ENCODE measurements at places on chromosomes 1 and 21.

DNA sequence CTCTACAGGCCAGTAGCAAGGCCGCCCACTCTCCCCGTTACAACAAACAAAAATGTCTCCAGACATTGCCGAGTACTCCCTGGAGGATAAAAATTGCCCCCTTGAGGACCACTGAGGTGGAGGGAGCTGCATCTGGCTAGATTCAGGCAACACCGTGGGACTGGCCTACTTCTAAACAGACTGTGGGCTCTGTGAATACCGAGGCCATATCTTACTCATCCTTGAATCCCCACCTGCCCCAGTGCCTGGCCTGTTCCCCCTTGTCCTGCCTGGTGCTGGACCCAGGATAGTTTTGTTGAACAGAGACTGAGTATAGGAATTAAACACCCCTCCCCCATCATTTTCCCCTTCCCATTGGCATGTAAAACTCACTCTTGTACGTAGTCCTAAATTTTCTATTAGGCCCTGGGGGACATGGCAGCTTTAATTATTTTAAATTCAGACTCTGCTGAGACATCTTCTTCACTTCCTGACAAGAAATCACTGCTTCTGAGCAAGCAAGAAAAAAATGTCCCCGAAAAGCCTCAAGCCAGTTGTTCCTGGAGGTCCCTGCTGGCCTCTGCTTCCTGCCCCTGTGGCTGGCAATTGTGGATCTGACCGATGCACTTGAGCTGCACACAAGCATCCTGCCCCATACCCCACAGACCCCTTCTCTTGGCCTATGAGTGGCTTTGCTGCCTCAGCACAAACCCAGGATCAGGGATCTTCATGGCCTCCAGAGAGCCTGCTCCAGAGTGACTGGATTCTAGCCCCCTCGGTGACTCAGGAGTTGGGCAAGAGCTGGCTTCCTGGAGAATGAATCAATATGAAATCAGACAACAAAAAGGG, 111.0 kb downstream of the ACTL8 start:
- DNase-seq, result no peak

- DNase-seq, result no peak
These were observed 170.6 kb upstream of the ARHGEF16 start for GRCh38 chr1:3283849-3284248.

DNA sequence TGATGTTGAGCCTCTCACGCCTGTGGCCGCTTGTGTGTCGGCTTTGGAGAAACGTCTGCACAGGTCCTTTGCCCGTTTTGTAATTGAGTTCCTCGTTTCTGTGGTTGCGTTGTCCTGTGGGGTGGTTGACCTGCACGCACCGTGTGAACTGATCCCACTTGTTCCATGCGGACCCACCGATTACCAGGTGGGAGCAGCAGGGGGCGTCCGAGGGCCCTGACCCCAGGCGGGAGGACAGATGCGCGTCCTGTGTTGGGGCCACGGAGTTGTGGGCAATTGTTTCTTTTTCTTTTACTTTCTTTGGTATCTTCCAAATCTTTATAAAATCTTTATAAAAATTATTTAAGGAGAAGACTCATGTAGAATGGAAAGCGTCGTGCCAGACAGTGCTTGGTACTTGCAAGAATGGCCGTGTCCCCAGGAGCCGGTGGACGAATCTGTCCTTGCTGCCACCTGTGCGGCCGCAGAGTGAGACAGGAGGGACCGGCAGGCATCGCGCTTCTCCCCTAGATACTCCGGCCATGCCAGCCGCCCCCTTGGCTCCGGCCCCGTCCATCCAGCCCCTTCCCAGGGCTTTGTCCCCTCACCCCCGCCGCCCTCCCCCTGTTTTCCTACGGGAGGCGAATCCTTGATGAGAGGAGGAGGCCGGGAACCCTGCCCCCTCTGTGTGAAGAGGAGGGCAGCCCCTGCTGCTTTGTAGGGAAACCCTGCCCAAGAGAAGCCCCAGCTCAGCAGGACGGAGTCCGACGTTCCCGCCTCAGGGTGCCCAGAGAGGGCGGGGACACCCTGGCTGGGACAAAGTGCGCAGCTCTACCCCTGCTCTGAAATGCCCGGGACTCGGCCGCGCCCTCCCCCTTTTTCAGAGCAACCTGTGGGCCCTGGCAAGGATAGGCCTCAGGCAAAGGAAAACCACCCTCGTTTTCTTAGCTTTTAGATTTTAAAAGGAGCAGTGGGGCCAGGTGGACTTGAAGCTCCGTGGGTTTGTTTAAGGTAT, 41.7 kb downstream of the PRKCZ start:
- peak; percentile 46 for DNase-seq

DNA sequence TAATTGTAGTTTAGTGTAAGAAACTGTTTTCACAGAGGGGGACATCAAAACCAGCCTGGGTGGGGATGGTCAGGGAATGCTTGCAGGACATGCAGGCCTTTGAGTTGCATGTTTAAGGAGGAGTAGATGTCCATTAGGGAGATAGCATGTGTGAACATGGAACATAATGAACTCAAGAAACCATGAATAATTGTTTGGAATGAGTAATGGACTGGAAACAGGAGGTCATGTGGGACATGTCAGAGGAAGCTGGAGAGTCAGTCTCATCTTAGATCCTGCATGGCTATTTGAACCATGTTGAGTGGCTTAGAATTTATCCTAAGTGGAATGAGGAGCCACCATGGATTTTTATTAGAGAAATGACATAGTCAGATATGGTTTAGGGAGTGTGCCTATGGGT, 86.4 kb downstream of the RPE65 start:
- DNase-seq, result no peak

GRCh38 chr1:54002544-54003248, 15.3 kb downstream of the LDLRAD1 start:
- no peak for DNase-seq

DNA sequence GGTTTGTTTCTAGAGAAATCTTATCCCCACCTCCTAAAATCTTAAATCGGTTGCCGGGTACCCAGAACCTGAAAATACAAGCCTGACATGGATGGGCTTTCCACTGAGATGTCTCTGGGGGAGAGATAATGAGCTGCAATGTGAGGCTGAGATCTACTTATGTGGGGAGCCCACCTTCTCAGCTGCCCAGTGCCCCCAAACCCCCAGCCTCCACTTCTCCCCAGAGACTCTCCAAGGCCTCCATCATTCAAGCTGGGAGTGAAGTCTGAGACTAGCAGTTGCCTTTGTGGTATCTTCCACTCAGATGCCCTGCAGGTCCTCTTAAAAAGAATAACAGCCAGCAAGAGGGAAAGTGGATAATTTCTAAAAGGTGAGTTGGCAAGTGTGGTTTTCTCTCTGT, 11.7 kb upstream of the ACTRT2 start:
- DNase-seq, result no peak

DNA sequence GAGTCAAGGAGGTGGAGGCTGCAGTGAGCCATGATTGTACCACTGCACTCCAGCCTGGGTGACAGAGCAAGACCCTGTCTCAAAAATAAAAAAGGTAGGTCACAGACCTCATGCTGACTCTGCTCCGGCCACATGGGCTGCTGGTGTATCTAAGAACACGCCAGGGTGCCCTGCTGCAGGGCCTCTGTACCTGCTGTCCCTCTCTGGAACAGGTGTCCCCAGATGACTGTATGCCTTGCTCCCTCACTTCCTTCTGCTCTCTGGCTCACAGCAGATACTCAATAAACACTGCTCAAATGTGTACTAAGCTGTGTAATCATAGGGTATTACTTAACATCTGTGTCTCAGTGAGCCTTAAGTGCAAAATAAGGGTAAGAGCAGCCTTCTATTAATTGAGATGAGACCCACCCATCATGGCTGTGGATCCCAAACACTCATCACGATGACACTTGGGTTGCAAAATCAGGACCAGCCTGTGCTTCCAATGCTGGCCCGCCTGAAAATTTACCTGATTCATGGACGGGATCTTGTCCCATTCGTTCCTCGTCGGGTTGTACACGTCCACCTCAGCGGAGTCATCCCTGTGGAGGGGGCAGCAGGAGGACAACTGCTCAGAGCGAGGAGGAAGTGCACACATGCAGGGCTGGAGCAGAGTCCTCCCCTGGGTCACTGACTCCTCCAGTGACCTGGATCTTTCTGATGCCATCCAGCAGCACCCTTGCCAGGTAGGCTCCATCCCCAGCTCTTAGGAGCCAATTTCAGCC, 7.5 kb downstream of the KLHL21 start:
- no peak for DNase-seq

DNA sequence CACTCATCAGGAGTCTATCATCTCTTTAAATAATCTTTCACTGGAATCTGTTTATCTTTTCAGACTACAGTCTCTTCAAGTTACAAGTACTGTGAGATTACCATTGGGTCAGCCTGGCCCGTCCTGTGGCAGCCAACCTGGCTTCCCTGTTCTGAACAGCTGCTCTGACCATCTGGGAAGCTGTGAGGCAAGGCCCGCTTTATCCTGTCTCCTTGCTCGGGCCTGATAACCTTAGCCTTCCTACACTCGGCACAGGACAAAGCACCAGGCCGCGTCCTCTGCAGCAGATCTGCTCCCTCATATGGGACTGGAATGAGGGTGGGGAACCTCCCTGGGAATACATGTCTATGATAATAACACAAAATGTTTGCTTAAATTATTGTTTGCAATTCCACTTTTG, 113.3 kb downstream of the PTPN14 start:
- DNase-seq, result no peak

- DNase-seq, result no peak
These were observed 30.1 kb upstream of the IL10 start for GRCh38 chr1:206802401-206802800.

DNA sequence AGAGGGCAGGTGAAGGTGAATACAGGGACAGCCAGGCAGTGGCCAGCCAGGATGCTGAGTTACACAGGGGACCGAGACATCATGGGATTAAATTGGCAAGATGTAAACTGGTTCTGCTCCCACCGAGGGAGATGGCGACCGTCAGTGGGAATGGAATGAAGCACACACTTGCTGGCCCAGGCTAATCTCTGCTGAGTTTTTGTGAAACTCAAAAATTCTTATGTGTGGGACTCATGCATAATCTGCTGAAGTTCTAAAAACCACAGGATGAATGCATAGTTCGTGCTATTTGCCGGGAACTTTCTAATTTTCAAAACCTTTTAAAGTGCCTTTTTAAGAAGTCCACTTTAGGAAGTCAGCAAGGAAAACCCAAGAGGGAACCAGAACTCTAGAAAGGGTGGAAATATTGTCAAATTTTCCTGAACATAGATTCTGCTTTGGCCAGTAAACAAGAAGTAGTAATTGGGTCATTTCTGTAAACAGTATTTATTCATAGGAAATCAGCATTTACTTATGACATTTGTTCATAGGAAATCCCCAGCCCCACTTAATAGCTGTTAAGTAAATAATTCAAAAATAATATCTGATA, 85.4 kb upstream of the ROR1 start:
- no peak for DNase-seq

- DNase-seq, result peak; percentile 15
These were observed 10.8 kb downstream of the OSBPL9 start for GRCh38 chr1:51627672-51628071.

- no peak for DNase-seq
These were observed 28.7 kb downstream of the MRPL37 start for GRCh38 chr1:54228638-54229079.

GRCh38 chr1:171799166-171799565, 17.7 kb downstream of the METTL13 start:
- DNase-seq, result no peak

- DNase-seq, result no peak
These were observed 4.4 kb upstream of the CAPN2 start for GRCh38 chr1:223708001-223708359.

DNA sequence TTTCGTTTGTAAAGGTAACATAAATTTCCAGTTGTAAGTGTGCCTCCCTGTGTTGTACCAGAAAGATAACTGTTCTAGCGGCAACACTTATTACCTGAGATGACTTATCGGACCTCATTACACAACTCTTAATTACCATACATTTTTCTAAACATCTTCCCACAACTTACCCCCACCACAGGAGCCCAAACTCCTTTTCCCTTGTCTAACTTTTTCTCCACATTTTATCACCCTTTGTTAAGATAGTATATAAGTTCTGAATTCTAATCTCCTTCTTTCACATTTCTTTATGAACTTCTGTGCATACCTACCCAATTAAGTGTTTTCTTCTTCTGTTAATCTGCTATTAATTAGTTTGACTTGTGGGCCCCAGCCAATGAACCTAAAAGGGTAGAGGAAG, 143.7 kb upstream of the CAMK1G start:
- no peak for DNase-seq

- no peak for DNase-seq
These were observed 455.3 kb downstream of the KCNT2 start for GRCh38 chr1:196152975-196153374.

DNA sequence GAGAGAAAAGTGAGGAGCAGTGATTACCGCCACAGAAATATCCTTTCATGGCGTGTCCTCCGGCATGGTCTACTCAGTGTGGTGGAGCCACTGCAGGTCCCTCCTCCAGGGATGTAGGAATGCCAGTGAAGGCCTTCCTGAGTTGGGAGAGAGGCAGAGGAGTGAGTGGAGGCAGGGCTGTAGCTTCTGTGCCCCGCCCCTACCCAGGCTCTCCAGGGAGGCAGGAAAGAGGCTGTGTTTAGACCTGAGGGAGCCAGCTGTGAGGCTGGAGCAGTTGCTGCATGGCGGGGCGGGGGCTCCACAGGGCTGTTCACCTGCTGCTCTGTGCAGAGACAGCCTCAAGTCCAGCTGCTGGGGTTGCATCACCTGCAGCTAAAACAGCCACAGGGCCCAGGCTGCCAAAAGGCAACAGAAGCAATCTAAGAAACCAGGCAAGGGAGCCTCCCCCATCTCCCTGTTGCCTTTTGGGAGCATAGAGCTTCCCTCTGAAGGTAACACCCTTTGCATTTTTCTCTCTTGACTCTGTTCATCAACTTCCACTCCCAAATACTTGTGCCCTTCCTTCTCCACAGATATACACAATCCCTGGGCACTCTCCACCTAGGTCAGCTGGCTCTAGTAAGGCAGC, 801 bp upstream of the ANXA9 start:
- peak; percentile 75 for DNase-seq

GRCh38 chr1:39525366-39526165, 34.1 kb downstream of the BMP8A start:
- DNase-seq, result peak; percentile 53

GRCh38 chr1:194952171-194952570, 1656.1 kb downstream of the KCNT2 start:
- no peak for DNase-seq

DNA sequence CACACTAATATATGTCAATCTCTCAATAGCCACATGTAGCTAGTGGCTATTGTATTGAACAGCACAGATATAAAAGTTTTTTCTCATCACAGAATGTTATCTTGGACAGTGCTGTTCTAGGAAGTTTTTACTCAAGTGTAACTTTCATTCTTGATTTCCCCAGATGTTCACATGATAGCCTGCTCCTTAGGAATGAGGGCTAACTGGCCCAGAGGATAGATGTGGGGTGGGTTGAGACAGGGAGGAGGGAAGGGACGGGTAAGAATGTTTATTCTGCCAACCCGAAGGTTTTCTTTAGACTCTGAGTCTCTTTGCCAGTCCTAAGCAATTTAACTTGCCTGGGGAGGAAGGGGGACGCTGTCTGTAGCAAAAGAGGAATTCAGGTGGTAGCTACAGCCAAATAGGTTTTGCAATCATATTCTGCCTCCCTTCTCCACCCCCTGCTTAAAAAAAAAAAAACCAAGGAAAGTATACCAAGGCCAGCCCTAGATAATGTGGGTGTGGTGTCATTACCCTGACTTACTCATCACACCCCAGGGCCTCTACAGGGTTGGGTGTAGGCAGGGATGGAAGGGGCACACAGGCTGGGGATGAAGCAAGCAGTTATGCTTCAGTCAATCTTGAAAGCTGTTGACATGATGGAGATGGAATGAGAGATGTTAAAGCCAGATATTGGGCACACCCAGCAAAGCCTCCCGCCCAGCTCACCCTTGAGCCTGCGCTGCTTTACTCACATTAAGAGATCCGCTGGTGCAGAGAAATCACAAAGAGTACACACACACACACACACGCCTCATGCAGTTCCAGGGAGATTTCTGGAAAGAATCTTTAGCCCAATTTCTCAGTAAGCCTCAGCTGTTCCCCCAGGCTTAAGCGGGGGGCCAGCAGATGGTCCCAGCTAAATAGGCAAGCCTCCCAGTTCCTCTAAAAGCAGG, 59.9 kb downstream of the PLXNA2 start:
- DNase-seq, result no peak
